ENCODE measurements at places on chromosomes 7 and 10. TPM values are rescaled to one million over a fixed set of nuclear protein-coding genes. Genes with fewer than 3 reads are reported as not detected.

GRCh38 chr7:151839451-151839921 lies 37.4 kb downstream of the PRKAG2 start:
- DNase-seq: no peak

DNA sequence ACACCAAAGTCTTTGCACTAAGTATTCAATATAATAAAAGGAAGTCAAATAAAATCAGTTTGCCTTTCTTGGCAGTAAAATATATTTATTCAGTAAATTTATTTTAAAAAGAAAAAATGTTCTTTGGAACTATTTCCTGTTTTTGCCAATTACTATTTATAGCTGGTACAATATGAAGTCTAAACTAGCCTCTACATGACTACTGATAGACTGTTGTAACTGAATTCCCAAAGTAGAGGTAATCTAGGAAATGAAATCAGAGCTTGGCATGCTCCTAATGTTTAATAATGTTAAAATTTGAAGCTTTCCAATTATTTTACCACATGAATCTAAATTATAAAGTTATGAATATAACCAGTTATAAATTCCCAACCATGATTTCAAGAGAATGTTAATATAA lies 385.5 kb downstream of the SEMA3D start:
- DNase-seq: no peak

- DNase-seq: no peak
Measured at GRCh38 chr7:82091126-82091684, 321.4 kb upstream of the HGF start.

The CDHR1 gene
- total RNA-seq: not detected

DNA sequence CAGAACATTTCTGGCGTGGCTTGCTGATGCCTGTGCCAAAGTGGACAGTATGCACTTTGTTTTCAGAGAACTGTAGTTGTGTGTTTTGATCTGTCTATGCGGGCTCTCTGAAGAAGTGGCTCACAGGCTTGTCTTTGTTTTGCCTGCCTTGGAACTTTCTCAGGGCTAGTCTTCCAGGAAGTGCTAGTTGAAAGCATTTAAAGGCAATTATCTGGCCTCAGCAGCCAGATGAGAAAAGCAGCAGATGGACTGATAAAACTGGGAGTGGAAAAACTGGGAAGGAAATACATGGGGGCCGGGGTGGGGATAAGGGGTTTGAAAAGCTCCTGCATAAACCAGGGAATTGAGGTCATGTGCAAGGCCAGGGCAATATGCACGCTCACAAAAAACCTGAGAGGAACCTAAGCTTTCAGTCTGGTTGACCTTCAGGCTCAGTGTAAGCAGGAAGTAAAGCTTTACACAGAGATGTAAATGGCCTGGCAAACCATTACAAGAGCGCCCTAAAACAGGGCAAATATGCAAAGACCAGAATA lies 94.5 kb downstream of the ZNF33B start:
- no peak for DNase-seq

The PPP1R3A gene
- not detected for total RNA-seq

The MKX gene
- 24.1 TPM for total RNA-seq

DNA sequence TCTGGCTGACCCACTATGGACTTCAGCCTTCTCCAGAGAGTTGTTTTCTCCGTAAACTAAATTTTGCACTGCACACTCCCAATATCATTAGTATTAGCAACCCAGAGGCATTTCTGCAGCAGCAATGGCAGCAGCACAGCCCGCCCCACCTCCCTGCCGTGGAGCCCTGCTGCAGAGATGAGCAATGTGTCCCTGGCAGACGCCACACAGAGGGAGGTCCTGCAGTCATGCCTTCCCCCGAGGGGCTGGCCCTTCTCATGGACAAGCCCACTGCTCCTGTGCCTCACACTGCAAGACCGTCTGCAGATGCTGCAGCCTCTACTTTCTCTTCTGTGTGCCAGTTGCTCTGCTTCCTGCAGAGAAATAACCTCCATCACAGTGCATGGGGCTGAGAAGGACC lies 393.4 kb upstream of the MKI67 start:
- DNase-seq: no peak

- no peak for DNase-seq
Measured at GRCh38 chr10:122499491-122499941, 38.2 kb downstream of the HTRA1 start.

DNA sequence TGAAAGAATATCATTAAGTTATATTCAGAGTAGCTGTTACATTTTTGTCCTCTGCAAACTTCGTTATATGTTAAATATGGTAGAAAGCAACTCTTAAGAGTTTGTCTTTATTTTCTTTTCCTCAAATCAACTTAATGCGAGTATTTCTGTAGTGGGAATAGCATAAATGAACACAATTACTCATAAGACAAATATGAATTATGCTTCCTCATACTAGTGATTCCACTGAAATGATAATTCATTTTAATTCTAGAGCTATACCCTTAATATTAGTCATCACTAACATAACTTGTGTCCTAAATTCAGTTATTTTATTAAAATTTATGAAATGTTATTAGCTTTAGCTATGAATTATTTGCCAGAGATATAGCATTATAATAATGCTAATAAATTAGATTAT lies 820.6 kb upstream of the KCND2 start:
- no peak for DNase-seq

- DNase-seq: no peak
Measured at GRCh38 chr7:127250312-127251035, 2.3 kb downstream of the GRM8 start.

DNA sequence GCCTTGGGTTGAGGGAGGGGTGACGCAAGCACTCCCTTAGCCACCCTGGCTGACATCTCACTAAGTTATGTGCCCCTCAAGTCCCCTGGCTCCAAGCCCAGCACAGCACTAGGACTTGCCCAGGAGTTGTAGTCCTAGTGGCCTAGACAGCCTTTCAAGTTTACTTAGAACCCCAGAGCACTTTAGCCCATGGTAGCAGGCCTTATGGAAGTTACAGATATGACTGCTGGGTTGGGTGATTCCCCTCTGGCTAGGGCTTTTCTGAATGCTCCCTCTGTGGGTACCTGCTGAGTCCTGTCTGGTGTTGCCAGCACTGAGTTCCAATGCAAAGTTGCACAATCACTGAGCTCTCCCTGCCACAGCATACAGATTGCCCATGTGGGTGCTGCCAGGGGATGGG lies 83.2 kb downstream of the AHCYL2 start:
- DNase-seq: no peak

DNA sequence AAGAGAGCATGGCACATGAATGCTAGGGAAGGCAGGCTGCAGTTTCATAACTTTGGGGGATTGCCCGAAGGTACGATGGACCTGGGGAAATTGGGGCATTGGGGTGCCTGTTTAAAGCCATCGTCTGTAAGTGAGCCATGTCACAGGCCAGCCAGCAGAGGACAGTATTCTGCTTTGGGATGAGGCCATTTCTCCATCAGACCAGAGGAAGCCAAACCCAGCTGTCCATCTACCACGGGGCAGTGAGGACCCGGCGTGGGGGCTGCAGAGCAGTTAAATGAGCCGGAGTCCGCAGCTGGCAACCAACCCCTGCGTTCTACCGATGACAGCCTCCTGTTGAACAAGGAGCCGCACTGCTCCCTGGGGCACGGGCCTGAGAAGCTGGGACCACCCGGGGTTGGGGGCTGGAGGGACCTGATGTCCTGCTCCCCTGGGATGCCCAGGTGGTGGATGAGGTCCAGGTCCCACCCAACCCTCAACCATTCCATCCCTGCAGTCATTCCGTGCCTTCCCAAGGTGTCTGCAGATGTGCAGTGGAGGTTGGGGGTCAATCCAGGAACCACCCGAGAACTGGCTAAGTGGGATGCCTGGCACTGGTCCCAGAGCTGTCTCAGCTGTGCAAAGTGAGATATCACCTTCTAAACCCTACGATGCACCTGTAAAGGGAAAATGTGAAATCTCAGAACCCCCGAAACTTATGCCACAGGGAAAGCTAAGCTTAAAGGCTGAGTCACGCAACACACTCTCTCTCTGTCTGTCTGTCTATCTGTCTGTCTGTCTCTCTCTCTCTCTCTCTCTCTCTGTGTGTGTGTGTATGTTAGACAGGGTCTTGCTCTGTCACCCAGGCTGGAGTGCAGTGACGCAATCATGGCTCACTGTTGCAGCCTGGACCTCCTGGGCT lies 12.1 kb upstream of the RHBDD2 start:
- DNase-seq: peak; percentile 85

Measured in stomach (tissue), 19 donors.